Heart left ventricle (tissue), 16 donors: ENCODE measurements at places on chromosomes 1 and 21. TPM values are rescaled to one million over a fixed set of nuclear protein-coding genes. Genes with fewer than 3 reads are reported as not detected.
A peak's percentile ranks its signal among the peaks of the same experiment; 100 is the strongest.

The LRRC8C gene
- polyA plus RNA-seq = 4.6 TPM

The LRRC8D gene
- 2.1 TPM for polyA plus RNA-seq

The LCE2C gene
- not detected for polyA plus RNA-seq

The MMEL1 gene
- 1.1 TPM for polyA plus RNA-seq

The AMY1A gene
- polyA plus RNA-seq = not detected

The FOXE3 gene
- polyA plus RNA-seq = not detected

The MNDA gene
- polyA plus RNA-seq = 1.8 TPM

The ANKRD35 gene
- polyA plus RNA-seq = 1.5 TPM

The TDRD5 gene
- not detected for polyA plus RNA-seq

DNA sequence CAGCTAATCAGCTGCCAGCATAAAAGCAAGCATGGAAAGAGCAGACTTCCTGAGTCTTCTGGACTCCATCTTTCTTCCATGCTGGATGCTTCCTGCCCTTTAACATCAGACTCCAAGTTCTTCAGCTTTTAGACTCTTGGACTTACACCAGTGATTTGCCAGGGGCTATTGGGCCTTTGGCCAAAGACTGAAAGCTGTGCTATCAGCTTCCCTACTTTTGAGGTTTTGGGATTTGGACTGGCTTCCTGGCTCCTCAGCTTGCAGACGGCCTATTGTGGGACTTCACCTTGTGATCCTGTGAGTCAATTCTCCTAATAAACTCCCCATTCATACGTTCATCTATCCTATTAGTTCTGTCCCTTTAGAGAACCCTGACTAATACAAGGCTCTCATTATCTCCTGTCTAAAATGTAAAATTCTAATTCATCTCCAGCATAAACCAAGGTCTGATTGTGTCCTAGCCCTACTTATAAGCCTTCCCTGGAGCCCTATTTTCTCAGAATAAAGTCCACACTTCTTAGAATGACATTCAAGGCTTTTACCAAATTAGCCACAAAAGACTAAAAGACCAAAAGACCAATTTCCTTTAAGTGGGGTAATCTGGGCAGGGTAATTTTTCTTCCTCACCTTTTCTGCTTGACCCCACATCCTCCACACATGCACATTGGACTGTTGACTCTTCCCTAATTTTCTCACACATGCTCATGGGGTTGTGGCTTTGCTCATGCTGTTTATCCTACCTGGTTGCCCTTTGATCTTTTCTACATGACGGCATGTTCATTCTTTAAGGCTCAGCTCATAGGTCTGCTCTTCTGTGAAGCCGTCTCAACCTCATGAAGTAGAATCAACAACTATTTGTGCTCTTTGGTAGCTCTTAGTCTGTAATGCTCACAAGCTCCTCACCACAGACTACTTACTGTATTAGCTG lies 18.1 kb upstream of the ENAH start:
- H3K4me1 ChIP-seq = peaks cover 15% of the 10 kb centered on the region
- H3K27me3 ChIP-seq = no peaks in the 10 kb centered on the region
- H3K27ac ChIP-seq = no peak overlapping the region
- no peak overlapping the region for H3K4me3 ChIP-seq

DNA sequence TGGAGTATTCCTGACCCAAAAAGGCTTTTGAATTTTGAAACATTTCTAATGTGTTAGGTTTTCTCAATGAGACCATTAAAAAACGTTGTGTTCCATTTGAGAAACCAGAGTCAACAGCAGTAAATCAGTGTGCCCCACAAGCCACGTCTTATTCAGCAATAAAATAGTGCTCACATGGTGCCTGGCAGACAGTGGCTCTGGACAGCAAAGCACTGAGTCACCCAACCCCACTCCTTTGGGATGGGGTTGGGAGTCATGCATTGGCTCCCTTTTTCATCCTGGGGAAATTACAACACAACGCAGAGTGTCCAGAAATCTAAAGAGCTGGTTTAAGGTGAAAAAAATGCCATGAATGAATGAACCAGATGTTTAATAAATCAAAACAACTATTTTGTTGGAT lies 46.5 kb downstream of the KCNJ15 start:
- H3K36me3 ChIP-seq = no peaks in the 10 kb centered on the region
- H3K27ac ChIP-seq = no peak overlapping the region
- DNase-seq = no peak
- H3K27me3 ChIP-seq = no peaks in the 10 kb centered on the region
- H3K4me1 ChIP-seq = peaks cover 3% of the 10 kb centered on the region

- no peaks in the 10 kb centered on the region for H3K27me3 ChIP-seq
- no peaks in the 10 kb centered on the region for H3K36me3 ChIP-seq
- H3K4me3 ChIP-seq = no peak overlapping the region
- DNase-seq = no peak
- H3K27ac ChIP-seq = peak overlapping the region; percentile 42
Measured at GRCh38 chr21:42097274-42097673, 26.2 kb downstream of the UMODL1 start.

GRCh38 chr1:9151328-9151860 lies 22.5 kb upstream of the GPR157 start:
- no peak overlapping the region for H3K4me3 ChIP-seq
- H3K27me3 ChIP-seq = no peaks in the 10 kb centered on the region
- peak; percentile 72 for DNase-seq
- peak overlapping the region; percentile 51 for H3K27ac ChIP-seq
- H3K36me3 ChIP-seq = peaks cover 4% of the 10 kb centered on the region
- peaks cover 27% of the 10 kb centered on the region for H3K4me1 ChIP-seq

DNA sequence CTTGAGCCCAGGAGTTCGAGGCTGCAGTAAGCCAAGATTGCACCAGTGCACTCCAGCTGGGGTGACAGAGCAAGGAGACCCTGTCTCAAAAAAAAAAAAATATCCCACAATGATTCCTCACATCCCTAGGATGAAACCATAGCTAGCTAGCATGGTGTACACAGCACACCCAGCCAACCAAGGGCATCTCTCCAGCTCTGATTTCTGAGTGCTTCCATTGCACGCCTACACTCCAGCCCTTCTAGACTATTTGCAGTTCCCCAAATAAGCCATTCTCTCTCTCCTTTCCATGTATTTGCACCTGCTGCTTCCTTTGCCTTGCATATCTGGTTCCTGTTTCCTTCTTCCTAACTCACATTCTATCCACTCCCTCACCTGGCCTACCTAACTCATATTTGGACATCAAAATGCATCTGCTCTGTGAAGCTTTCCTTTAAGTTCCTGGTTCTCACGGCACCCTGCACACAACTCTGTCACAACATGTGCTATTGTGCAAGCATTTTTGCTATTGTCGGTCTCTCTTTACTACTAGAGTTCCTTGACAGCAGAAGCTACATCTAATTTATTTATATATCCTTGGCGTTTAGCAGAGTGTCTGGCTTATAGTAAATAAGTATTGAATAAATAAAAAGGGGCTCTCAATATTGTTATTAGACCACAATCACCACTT lies 2.4 kb upstream of the ELAPOR1 start:
- DNase-seq = no peak
- no peak overlapping the region for H3K27ac ChIP-seq
- no peaks in the 10 kb centered on the region for H3K36me3 ChIP-seq
- H3K4me3 ChIP-seq = no peak overlapping the region

DNA sequence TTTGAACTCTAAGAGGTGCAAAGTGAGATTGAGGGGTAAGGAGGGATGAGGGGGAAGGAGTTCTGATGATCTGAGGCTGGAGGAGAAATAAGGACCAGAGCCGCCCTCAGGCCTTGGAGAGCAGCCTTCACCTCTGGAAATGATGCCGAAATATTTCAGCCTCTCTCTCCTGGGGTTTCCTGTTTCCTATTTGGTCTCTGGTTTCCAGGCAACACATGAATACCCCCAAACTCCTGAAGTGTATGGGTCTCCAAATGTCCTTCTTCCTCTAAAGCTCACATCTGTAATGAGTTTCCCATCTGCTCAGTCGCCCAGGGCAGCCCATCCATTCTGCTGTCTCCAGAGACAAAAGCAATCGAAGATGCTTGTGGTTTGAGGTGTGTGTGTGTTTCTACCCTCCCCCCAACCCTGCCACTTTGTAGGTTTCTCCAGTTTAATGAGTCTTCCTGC lies 52.0 kb upstream of the FAM20B start:
- no peak for DNase-seq
- no peaks in the 10 kb centered on the region for H3K27me3 ChIP-seq
- no peak overlapping the region for H3K27ac ChIP-seq
- H3K4me3 ChIP-seq = no peak overlapping the region

GRCh38 chr1:43600033-43601020 lies 49.6 kb upstream of the KDM4A start:
- H3K36me3 ChIP-seq = no peaks in the 10 kb centered on the region
- H3K27ac ChIP-seq = no peak overlapping the region
- H3K4me1 ChIP-seq = no peaks in the 10 kb centered on the region

DNA sequence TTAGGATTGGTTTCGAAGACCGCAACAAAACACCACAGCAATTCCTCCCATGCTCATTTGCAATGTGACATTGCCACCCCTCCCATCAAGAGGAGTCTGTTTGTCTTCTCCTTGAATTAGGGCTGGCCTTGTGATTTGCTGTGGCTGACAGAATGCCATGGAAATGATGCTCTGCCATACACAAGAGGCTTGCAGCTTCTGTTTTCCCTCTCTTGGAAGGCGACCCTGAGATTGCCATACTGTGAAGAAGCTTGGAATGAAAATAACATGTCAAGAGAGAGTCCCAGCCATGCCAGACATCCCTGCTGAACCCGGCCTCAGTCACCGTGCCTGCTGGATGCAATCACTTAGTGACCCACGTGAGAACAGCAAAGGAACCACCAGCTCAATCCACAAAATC lies 212.4 kb downstream of the CRB1 start:
- H3K4me1 ChIP-seq = no peaks in the 10 kb centered on the region
- H3K27me3 ChIP-seq = no peaks in the 10 kb centered on the region
- DNase-seq = no peak
- no peak overlapping the region for H3K27ac ChIP-seq
- no peak overlapping the region for H3K4me3 ChIP-seq

DNA sequence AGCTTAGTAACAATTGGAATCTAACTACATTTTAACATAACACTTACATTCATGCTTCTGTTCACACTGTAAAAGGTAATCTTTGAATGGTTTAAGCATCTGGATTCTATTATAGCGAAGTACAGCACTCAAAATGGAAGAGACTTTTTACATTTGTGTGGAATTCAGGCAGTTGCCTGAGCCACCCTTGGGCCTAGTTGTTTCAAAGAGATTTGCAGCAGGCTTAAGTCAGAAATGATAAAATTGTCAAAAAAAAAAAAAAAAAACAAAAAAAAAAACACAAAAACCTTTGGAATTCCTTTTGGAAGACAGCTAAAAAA lies 199.9 kb downstream of the LYPLAL1 start:
- H3K36me3 ChIP-seq = no peaks in the 10 kb centered on the region
- DNase-seq = no peak
- H3K27ac ChIP-seq = no peak overlapping the region
- no peak overlapping the region for H3K4me3 ChIP-seq
- no peaks in the 10 kb centered on the region for H3K27me3 ChIP-seq
- H3K4me1 ChIP-seq = no peaks in the 10 kb centered on the region

DNA sequence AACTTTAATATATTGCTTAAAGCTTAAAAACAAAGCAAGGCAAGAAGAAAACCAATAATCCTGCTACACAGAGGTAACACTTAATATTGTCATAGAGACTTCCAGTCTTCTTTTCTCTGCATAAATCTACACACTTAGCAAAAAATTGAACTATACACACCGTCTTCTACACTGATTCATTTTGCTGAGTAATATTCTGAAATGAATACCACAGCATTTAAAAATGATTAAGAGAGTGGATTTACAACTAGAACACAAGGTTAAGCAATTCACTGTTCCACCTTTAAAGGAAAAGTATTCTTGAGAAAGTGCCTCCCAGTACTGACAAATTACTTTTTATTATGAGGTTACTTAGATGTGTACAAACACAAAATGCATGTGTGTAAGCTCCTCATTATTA lies 22.2 kb upstream of the ITPKB start:
- no peak overlapping the region for H3K27ac ChIP-seq
- no peaks in the 10 kb centered on the region for H3K4me1 ChIP-seq
- H3K36me3 ChIP-seq = no peaks in the 10 kb centered on the region
- H3K4me3 ChIP-seq = no peak overlapping the region

DNA sequence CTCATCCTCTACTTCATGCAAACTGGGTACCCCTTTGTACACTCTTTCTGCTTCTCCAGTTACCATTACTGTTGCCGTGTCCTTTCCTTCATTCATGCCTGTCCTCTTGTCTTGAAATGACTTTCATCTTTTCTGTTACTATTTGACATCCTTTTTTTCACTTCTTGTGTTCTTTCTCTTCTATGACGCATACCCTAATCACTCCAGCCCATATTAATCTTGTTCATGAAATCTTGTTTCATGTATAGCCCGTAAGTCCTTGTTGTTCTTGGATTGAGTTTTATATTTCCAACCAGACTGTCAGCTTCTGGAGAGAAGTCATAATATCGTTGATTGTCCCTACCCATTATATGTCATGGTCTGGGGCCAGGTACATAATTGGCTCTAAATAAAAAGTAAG lies 126.1 kb downstream of the NOS1AP start:
- no peaks in the 10 kb centered on the region for H3K36me3 ChIP-seq
- H3K4me3 ChIP-seq = no peak overlapping the region
- H3K27ac ChIP-seq = no peak overlapping the region
- DNase-seq = no peak

GRCh38 chr1:91803847-91804545 lies 82.0 kb downstream of the TGFBR3 start:
- no peak overlapping the region for H3K27ac ChIP-seq
- no peaks in the 10 kb centered on the region for H3K36me3 ChIP-seq

GRCh38 chr1:1088029-1088800 lies 14.1 kb upstream of the RNF223 start:
- H3K4me3 ChIP-seq = no peak overlapping the region
- no peaks in the 10 kb centered on the region for H3K36me3 ChIP-seq
- no peak overlapping the region for H3K27ac ChIP-seq
- H3K27me3 ChIP-seq = no peaks in the 10 kb centered on the region
- H3K4me1 ChIP-seq = no peaks in the 10 kb centered on the region

DNA sequence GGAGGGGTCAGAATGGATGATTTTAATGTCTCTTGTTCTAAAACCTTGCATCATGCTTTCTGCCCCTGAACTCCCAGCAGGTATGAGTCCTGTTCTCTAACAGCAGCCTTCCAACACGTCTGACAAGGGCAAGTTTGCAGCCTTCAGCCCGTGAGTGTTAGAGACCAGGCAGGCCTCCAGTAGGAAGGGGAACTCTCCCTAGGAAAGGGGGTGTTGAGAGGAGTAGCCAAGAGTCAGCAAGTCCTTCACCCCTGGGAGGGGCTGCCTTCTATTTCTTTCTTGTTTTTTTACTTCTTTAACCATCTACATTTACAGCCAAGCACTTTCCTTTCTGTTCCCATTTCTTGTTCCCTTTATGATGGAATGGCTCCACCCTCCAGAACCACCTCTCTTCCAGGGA lies 14.2 kb downstream of the BATF3 start:
- H3K27ac ChIP-seq = no peak overlapping the region
- DNase-seq = no peak
- H3K4me1 ChIP-seq = no peaks in the 10 kb centered on the region
